ENCODE measurements at places on chromosomes 3 and 15.

DNA sequence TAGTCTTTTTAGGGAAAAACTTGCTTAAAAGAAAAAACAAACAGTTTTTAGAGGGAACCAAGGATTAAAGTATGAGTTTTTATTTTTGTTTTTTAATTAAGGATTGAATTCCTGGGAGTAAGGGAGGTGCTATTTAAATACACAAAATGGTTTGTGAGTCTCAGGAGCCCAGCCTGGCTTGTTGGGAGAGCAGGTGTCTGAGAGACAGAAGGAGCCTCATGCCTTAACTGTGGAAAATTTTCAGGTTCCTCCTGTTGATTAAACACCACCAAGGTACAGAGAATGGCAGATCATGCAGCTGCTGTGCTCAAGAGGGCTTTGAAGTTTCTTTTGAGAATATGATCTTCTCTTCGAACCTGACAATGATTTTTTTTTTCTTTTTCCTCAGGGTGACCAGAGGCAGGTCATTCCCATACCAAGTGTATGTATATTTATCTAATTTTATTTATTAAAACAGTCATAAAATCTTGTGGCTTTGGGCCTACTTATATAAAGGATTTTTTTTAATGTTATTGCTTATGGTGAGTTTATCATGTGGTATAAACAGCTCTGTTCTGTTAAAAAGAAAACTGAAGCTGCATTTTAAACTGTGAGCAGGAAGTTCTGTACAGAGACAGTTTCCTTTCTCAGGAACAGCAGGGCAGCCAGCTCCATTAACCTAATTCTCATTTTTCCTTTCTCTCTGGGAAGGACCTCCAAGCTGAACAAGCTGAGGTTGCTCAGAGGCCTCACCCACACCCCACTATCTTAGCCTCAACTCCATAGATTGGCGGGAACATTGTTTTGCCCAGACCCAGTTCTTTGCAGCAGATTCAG lies 33.7 kb upstream of the VILL start:
- DNase-seq, result no peak

DNA sequence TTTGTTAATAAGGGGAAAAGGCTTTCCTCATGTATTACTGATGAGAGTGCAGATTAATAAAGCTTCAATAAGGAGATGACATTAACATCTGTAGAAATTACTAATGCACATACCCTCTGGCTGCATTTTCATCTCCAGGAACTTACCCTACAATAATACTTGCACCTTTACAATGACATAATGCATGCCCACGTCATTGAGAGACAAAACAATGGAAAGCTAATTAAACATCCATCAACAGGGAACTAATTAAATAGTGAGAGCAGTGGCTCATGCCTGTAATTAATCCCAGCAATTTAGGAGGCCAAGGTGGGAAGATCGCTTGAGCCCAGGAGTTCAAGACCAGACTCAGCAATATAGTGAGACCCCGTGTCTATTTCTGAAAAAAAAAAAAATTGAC lies 32.8 kb upstream of the DET1 start:
- DNase-seq, result no peak

DNA sequence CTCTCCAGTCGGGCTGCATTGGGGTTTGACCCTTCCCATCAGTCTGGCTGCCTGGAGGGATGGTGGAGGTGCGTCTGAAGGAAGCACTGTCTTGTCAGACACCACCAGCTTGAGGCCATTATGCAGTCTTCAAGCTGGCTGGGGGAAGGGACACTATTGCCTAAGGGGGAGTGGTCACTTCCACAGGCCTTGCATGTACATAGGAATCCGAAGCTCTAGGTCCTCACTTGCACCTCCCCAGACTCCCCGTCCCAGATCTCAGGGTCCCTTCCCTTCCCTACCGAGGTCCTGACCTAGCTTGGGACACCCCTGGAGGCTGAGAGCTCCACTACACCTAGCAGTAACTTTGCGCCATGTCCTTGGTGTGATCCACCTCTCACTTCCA lies 48.6 kb upstream of the KLF13 start:
- DNase-seq, result no peak

- DNase-seq, result no peak
These were observed 19.3 kb upstream of the NOX5 start for GRCh38 chr15:68994981-68995761.

DNA sequence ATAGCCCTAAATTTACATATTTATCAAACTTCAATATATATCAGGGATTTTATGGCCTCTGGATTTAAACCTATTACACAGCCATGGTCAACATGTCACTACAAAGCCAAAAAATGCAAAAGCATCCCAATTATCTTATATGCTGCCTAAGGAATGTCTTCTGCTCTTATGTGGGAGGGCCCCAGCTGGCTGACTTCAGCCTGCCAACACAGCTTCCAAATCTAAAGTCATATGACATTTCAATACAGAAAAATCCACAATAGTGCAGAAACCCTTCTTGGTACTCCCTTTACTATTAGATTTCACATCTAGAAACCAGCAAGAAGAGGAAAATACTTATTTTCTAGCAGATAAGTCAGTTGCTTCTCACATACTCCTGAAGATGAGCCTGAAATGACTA lies 6.4 kb downstream of the PFN2 start:
- no peak for DNase-seq
